ENCODE measurements at places on chromosomes 1 and 21.

GRCh38 chr1:211939876-211940468, 95.4 kb downstream of the INTS7 start:
- no peak for DNase-seq

GRCh38 chr21:43933199-43933598, 68.2 kb downstream of the AGPAT3 start:
- DNase-seq: no peak

DNA sequence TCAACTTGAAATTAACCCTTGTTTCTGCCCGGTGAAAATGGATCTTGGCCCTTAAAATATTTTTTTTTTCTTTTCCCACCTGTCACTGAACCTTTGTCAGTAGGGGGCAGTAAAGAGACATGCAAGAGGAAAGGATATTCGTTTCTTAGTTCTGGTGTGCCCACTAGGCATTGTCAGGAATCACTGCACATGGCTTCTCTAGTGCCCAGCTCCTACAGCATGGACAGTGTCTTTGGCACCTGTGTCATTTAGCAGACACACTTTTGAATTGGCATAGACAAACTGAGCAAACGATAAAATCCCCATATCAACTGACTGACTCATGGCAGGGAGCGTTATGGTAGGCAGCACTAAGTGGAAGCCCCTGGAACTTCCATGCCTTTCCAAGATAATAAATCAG, 1048.1 kb downstream of the BRINP3 start:
- DNase-seq: peak; percentile 13

DNA sequence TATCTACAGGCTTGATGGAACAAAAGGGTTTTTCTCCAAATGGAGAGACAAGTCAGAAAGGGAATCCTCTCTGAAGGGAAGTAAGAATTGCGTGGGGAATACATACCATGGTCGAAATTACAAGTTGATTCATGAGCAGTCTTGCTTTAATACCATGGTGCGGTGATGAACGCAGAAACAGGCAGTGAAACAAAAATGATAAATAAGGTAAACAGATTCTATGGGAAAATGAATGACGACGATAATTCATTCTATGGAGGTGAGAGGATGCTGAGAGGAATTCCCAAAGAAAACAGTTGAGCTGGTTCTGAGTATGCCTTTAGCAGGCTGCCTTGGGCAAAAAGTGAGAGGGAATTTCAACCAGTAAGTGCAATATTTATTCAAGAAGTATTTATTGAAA, 209.4 kb upstream of the RUNX1 start:
- no peak for DNase-seq

- no peak for DNase-seq
Measured at GRCh38 chr21:29231756-29232529, 66.8 kb upstream of the BACH1 start.

DNA sequence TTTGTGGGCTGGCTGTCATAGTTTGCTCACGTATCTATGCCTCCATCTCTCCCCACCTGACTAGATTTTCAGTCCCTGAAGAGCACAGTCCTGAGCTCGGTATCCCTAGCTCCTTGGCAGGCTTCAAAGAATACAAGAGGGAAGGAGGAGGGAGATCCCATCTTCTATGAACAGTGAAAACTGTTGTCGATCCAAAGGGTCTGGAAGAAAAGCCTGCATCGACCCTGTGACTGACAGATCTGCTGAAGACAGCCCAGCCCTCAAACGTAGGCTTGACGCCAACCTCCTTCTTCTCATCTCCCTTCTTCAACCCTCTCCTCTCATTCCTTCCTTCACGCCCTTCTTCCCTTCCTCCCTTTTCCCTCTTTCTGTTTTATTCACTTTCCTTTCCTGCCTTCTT, 13.3 kb upstream of the ADORA1 start:
- no peak for DNase-seq

- no peak for DNase-seq
Measured at GRCh38 chr1:7989762-7990428, 28.4 kb downstream of the PARK7 start.

GRCh38 chr1:45531873-45532272, 10.2 kb upstream of the PRDX1 start:
- DNase-seq: no peak

DNA sequence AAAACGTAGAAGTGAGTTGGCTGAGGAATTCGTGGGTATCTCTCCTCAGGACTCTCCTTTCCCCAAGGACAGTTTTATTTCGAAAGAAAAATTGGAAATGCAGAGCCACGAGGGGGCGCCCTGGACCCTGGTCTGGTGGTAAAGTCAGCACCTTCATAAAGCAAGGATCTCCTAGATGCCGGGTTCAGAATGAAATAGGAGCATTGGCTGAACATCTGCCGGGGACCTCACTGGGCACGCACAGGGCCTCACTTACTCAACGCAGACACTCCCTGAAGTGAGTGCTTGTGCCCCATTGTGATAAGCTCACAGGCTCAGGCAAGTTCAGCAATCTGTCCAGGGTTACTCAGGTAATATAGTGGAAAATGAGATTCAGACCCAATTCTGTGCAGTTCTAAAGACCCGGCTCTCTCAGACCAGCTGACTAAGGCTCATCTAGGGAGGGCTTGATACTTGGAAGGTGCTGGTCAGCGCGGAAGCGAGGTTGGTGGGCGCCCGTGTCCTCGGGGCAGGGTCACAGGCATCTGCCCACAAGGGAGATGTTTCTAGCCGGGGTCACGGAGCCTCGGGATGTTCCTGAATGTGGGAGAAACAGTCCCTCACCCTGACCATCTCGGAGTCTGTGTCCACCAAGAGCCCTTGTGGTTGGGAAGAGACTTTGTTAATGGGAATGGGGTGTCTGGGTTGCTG, 55.7 kb upstream of the ETV3 start:
- peak; percentile 35 for DNase-seq

DNA sequence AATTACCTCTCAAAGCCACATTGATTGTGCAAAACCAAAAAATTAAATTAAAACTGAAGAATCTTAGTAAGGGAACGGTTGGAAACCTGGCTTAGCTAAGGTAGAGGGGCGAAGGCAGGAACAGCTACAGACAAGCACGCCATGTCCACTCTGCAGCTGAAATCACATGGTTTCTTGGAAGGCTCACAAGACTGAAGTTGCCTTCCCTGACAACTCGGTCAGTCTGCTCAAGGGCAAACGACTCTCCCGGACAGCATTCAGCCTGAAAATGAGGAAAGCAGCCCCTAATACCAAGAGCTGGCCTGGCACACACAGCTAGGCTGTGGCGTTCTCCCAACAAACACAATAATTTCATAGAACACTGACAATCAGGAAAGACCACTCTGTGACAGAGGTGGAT, 22.7 kb upstream of the BECN2 start:
- no peak for DNase-seq

GRCh38 chr1:20574686-20575540, 14.0 kb upstream of the CDA start:
- DNase-seq: peak; percentile 79

DNA sequence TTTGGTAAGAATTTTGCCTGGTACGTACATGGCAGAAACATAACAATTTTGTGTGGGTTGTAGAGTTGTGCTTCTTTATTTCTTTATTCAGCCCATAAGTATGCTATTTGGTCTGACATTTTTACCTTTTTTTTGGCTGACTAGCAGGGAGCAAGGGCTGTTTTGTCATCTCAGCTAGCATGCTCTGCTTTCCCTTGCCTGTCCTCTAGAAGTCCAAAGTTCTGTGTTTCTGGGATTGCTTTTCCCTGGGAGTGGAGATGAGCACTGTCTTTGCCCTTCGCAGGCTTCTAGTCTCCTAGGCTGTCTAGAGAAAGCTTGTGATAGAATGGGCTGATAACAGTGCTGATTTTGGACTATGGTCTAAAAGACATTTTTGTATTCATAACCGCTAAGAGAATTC, 7.5 kb downstream of the UCK2 start:
- no peak for DNase-seq

GRCh38 chr1:85894651-85895050, 186.4 kb upstream of the ZNHIT6 start:
- DNase-seq: peak; percentile 27

- no peak for DNase-seq
Measured at GRCh38 chr1:210384625-210385024, 55.9 kb downstream of the HHAT start.

- DNase-seq: no peak
Measured at GRCh38 chr1:243831463-243831862, 18.6 kb downstream of the AKT3 start.

DNA sequence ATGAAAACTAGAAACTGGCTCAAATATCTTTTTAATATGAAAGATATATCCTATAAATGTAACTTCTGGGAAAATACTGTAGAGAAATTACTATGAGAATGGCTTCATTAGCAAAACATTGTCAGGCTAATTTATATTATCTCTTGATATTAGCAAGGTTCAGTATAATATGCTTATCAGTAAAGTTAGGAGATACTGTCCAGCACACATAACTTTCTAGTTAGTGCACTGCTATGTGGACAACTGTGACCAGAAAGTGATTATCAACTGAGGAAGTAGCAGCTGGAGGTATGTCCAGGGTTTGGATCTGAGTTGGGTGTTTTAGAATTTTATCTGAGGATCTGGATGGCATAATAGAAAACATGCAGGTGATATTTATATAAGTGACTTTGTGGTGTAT, 7.5 kb downstream of the LRRC8C start:
- DNase-seq: no peak

All from NCI-H1092 (cell line).